ENCODE measurements at places on chromosomes 13 and 19.

DNA sequence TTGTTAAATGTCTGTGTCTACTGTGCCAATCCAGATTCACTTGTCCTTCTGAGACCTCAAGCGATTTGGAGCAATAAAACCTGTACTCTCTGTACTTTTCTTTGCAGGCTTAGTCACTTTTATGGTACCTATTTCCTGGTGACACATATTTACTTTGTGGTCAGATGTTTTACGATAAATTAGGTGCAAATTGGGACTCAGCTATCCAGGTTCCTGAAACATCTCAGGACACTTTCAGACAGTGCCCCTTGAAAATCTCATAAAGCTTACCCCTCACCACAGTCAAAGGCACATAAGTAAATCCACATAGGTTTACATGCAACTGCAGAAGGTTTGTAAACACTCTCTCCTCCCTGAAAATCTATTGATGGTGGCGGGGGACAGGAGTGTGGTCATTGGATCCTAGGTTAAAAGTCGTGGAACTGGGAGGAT, 438.8 kb downstream of the EFNB2 start:
- DNase-seq = no peak

DNA sequence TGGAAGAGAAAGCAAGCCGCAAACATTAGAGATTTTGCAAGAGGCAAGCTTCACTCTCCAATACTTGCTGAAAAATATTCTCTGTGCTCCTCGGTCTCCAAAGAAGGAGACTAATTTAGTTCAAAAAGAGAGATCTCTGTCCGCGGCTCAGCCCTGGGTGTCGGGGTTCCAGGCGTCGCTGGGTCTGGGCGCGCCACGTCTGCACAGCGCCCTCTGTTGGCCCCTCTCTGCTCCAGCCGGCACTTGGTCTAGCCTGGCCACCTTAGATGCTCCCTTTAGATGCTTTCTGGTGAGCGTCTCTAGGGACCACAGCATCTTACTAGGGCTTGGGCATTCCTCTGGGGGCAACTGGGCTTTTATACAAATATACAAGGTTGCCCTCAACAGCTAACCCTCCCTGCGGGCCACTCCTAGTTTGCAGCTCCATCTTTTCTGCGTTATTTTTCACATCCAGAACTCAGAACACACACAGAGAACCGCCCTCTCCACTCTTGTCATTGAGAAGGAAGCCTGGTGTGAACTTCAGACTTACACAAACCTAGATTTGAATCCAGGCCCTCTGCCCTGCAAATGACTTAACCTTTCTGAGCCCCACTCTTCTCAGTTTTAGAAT, 78.3 kb downstream of the CYSLTR2 start:
- DNase-seq = no peak

DNA sequence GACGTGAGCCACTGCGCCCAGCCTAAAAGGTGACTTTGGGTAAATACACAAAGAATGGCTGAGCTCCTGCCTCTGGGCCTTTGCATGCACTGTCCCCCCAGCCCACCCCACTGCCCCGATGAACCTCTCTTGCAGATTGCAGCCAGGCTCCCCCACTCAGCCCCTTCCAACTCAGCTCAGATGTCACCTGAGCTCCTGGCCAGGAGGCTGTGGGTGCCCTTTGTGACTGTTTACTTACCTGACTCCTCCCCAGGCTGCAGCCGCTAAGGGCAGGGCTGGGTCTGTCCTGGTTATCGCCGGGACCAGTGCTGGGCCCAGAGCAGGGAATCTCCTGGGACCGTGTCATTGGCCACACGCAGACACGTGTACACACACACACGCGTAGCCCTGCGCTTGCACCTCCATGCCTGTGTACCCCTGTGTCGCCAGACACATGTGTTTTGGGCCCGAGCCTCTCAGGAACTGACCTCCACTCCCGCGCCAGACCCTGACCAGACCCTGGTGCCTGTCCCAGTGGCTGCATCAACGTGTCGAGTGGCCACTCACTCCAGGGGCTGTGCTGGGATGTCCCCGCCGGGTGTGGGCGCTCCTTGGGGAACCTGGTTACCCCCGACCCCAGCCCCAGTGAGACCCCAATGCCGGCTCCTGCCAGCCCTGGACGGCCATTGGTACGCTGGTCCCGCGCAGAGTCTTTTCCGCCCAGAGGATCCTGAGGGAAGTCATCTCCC, 18.7 kb downstream of the EFNA2 start:
- DNase-seq = no peak

DNA sequence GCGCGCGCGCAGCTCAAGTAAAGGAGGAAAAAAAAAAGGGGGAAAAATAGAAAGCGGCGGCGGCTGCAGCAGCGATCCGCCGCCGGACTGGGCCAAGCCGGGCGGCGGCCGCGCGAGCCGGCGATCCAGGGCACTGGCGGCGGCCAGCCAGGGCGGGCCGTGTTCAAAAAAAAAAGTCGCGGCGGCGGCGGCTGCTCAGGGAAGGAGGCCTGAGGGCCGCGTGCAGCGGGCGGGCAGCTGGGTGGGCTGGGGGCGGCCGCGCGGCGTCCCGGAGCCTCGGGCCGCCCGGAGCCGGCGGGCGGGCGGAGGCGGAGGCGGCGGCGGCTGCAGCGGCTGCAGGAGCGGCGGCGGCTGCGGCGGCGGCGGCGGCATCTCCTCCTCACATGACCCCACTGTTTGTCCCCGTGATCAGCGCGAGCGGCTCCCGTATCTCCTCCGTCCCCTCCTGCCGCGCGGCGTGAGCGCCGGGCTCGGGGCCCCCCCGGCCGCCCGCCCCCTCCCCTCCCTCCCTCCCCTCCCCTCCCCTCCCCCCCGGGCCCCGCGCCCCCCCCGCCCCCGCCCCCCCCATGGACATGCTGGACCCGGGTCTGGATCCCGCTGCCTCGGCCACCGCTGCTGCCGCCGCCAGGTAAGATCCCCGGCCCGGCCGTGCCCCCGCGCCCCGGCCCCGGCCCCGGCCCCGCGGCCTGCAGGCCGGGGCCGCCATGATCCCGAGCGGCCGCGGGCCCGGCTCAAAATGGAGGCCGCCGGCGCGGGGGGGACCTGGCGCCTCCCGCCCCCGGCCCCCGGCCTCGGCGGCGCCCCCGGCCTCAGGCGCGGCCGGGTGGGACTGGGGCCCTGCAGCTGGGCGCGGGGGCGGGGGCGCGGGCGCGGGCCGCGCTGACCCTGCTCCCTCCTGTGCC, at the start of gene USF2:
Gene USF2, plus strand, starts transcription at position 427 of the 902 bp plus-strand sequence. Its CDS starts 140 bp downstream, at position 567.
- DNase-seq = no peak

- DNase-seq = no peak
These were observed 106.9 kb downstream of the POSTN start for GRCh38 chr13:37491661-37492060.

DNA sequence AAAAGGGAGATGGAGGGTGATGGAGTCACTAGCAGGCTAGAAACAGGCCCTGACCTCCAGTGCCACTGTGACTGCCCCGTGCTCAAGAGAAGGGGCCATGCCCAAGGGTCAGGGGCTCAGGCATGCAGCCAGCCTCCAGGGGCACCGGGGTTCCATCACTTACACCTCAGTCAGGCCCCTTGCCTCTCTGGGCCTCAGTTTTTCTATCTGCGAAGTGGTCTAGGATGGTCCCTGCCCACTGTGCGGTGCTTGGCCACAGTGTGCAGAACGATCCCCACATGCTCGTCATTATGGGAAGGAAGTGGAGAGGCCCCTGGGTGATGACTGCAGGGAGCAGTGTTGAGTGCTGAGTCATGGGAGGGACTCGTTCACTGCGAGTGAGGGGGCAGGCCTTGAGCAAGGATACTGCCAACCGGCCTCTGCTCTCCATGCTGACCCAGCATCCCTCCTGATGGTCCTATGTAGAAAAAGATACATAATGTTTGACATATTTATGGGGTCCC, 23.1 kb downstream of the TMED1 start:
- DNase-seq = no peak

- no peak for DNase-seq
These were observed 67.6 kb downstream of the TNFRSF19 start for GRCh38 chr13:23637829-23638228.
